Activated T-cell treated with anti-CD3 and anti-CD28 coated beads for 4 hours (primary cell): ENCODE measurements at places on chromosomes 13 and 19.

DNA sequence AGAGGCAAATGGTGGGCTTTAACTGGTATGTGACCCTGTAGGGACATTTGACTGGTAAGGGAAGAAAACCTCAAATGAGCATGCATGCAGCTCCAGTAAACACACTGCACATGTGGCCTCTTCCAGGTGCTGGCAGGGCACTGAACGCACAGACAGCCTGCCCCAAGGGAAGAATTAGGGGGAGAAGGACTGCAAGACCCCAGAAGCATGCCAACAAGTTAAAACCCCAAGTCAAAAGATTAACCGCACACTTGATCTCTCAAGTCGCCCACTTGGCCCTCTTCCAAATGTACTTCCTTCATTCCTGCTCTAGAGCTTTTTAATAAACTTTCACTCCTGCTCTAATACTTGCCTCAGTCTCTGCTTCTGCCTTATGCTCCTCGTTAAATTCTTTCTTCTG is 46.9 kb upstream of the SLITRK1 start:
- DNase-seq, result no peak

DNA sequence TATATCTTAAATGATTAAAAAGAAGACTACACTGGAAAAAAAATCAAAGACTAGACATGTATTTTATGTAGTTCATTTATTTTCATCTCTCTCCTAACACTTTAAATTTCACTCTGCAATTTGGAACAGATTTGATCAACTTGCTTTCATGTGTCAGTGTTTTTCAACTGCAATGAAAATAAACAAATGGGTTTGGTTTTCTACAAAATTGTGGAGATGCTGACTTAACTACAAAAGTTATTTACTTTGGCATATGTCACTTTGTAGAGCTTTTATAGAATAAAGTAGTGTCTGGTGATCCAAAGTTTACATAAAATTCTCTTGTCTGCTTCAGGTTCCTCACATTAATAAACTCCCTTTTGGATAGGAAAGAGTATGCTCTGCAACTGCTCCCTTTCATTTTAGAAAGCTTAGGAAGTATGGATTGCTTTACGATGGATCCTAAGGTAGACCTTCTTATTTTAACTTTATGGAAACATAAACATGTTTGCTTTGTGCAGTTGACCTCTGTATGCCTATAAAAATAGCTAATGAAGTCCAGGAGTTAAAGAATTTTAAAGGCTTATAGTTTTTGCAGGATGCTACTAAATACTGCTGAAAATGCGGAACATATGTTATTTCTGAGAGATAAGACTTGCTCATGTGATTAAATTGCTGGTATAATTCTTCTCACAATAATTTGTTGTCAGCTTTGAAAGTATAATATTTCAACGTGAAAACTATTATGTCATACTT is 815.9 kb downstream of the PCDH9 start:
- DNase-seq, result no peak

GRCh38 chr19:8088752-8089663 is 36.4 kb downstream of the CCL25 start:
- DNase-seq, result no peak

GRCh38 chr13:41956272-41956671 is 4.6 kb downstream of the VWA8 start:
- no peak for DNase-seq
